Chondrocyte (in vitro differentiated cells): ENCODE measurements at places on chromosomes 7 and 10.

DNA sequence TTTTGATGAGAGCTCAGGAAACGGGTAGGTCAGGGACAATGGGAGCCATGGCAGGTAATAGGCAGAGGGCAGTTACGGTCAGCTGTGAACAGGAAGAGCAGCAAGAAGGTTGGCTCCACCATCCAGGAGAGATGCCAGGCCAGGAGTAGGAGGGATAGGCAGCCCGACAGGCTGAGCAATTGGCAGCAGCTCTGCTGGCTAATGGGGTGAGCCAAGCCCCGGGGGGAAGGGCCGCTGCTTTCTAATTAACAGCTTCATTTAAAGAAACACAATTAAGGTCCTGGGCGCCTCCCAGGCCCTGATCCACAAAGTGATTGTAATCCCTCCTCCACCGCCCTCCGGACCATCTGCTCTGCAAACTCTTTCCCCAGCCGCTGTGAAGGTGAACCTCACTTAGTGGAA is 23.7 kb downstream of the SH2B2 start:
- no peaks in the 10 kb centered on the region for H3K27me3 ChIP-seq
- H3K4me1 ChIP-seq = peaks cover 12% of the 10 kb centered on the region
- no peaks in the 10 kb centered on the region for H3K36me3 ChIP-seq
- no peak overlapping the region for H3K27ac ChIP-seq

DNA sequence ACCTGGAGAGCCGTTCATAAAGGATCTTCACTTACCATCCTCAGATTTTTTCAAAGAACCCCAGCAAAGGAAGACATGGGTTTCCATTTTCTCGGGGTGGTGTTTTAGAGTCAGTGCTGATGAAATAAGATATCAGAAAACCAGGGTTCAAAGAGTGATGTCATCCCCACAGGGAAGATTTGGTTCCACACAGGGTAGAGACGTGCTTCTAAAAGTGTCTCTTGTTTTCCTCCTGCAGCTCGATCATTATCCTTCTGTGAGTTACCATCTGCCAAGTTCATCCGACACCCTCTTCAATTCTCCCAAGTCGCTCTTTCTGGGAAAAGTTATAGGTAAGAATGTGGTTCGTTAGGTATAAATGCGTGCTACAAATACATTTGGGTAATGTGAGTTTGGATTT is 323.8 kb upstream of the C7orf33 start:
- H3K36me3 ChIP-seq = no peaks in the 10 kb centered on the region
- DNase-seq = no peak
- H3K4me1 ChIP-seq = peaks cover 7% of the 10 kb centered on the region
- peaks cover 19% of the 10 kb centered on the region for H3K27me3 ChIP-seq
- no peak overlapping the region for H3K4me3 ChIP-seq
- no peak overlapping the region for H3K27ac ChIP-seq

DNA sequence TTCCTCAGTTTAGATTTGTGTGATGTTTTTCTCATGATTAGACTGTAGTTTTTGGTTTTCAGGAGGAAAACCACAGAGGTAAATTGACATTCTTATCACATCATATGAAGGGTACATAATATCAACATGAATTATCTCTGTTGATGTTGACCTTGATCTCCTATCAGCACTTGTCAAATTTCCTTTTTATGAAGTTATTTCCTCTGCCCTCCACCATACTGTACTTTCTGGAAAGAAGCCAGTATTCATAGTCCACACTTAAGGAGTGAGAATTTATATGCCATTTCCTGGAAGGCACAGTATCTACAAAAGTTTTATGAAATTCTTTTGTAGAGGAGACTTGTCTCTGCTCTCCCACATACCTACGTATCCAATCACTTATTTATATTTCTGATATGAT is 807.2 kb upstream of the MBL2 start:
- H3K36me3 ChIP-seq = no peaks in the 10 kb centered on the region
- H3K4me3 ChIP-seq = no peak overlapping the region

GRCh38 chr10:3803927-3804741 is 19.1 kb upstream of the KLF6 start:
- DNase-seq = no peak
- no peaks in the 10 kb centered on the region for H3K27me3 ChIP-seq
- peak overlapping the region; percentile 11 for H3K4me3 ChIP-seq
- no peaks in the 10 kb centered on the region for H3K4me1 ChIP-seq
- no peaks in the 10 kb centered on the region for H3K36me3 ChIP-seq
